ENCODE measurements at places on chromosomes 2 and 18.

- DNase-seq, result no peak
Observed at GRCh38 chr18:49876536-49876935, 63.2 kb upstream of the ACAA2 start.

DNA sequence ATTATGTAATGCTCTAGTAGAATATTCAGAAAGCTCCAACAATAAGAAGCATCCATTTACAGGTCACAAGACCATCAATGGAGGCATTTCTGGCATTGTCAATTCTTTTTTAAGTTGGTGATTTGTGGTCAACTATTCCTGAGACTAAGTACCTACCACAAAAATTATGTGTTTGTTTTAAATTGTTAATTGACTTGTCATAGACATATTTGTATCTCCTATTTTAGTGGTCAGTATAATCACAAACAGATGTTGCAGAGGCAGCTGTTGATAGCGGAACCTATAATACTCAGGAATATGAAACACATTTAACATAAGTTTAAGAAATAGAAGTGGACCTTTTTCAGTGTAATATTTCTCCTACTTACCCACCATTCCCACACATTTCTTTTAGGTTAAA is 430.1 kb downstream of the CCDC85A start:
- DNase-seq, result no peak

DNA sequence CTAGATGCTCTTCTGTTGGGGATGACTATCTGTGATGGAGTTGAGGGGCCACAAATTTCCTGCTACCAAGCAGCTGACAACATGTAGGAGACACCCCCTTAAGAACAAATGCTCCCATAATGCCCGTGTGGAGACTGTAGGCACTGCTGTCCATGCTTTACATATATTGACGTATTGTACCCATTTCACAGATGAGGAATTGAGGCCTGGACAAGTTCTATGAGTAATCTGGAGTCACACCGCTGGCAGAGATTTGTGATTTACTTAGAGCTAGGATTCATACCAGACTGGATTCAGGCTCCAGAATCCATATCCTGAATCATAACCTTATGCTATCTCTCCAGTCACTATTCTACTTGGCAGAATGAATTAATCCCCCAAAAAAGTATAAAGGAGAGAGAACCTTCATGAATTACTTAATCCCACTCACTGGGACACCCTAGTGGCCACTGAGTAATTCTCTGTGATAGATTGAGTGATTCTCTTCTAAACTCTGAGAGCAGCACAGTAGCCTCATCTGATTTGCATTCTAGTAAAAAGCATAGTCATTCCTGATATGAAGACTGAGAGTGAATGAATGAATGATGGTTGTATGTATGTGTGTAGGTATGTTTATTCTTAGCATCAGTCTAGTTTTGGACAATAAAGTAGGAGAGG is 460.7 kb upstream of the MEIS1 start:
- peak; percentile 39 for DNase-seq

GRCh38 chr2:7841751-7842150 is 840.1 kb upstream of the ID2 start:
- no peak for DNase-seq

GRCh38 chr2:207459990-207460757 is 69.6 kb upstream of the CREB1 start:
- no peak for DNase-seq
